ENCODE measurements at places on chromosomes 7 and 10.

- DNase-seq = no peak
Observed at GRCh38 chr7:25922296-25922695, 229.7 kb upstream of the NFE2L3 start.

DNA sequence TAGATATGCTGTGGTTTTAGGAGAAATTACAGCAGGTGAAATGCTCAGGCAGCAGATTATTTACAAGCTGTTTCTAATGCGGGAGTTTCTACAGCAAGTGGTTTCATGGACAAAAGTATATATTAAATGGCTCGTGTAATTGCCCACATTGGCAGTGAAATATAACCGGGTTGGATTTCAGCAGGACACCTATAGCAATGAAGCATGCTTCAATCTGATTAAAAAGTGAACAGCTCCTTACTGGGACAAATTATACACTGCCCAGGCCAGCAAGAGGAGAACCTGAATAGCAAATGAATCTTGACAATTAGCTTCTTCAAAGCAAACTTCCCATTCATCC lies 35.2 kb upstream of the LYZL1 start:
- no peak for DNase-seq

DNA sequence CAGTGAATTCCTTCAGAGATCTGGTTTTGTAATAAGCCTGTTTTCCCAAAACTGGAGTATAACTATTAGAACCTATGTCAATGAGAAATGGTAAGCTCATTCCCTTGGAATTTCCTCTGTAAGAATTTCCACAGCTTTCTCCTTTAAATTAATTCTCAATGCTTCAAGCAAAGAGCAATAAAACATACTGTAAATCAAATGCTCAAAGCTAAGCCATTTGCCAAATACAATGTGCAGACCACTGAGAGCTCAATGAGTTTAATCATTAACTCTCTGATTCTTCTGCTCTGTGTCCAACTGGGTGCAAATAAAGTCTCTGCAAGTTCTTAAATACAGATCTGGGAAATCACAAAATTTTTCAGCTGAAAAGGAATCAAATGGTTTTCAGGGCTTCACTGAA lies 227.6 kb upstream of the IMMP2L start:
- no peak for DNase-seq

DNA sequence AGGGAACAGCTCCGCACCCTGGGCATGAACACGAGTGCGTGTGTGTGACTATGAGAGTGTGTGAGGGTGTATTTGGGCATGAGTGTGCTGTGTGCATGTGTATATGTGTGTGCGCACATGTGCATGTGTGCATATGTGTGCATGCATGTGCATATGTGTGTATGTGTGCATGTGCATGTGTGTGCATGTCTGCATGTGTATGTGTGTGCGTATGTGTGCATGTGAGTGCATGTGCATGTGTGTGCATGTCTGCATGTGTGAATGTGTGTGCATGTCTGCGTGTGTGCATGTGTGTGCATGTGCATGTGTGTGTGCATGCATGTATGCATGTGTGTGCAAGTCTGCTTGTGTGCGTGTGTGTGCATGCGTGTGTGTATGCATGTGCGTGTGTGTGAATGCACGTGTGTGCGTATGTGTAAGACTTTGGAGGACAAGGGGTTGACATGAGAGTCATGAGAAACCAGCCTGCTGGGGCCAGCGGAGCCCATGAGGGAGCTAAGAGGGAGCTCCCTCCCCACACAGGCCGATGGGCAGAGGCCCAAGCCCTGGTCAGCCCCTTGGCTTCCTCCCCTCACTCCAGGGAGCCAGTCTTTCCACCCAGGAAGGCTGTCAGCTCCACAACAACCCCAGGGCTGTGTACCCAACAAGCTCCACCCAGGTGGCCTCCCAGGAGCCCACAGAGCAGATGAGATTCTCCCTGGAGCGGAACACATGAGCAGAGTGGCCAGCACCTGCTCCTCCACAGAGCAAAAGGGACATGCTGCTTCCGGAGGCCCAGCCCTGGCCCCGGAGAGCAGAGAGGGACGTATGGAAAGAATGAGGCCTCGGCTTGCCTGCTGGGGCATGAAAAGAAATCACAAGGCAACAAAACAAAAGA lies 142.5 kb upstream of the PPP2R2D start:
- no peak for DNase-seq

DNA sequence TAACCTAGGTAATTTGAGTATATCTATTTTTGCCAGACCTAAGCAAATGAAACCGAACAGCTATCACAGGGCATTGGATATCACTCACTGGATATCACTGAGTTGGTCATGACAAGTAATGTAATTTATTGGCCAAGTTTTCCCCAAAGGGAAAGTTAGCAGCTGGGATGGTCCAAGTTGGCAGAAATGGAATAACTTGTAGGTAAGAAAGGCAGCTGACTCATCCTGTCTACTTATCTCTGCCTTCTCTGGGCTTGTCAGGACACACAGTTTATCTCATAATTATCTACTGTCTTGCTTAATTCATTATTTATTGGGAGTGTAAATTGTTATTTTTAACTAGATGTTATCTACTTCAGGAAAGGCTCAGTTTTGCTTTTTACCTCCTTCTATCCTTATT lies 502.0 kb upstream of the DPP6 start:
- no peak for DNase-seq

- DNase-seq = no peak
Observed at GRCh38 chr10:102610441-102610887, 33.8 kb upstream of the TRIM8 start.

- no peak for DNase-seq
Observed at GRCh38 chr7:149440222-149440621, 20.6 kb downstream of the ZNF777 start.

GRCh38 chr10:78045237-78045636 lies 11.6 kb downstream of the RPS24 start:
- DNase-seq = no peak

- no peak for DNase-seq
Observed at GRCh38 chr10:124497196-124497881, 35.7 kb downstream of the LHPP start.

GRCh38 chr7:1954366-1955004 lies 278.3 kb downstream of the MAD1L1 start:
- no peak for DNase-seq

DNA sequence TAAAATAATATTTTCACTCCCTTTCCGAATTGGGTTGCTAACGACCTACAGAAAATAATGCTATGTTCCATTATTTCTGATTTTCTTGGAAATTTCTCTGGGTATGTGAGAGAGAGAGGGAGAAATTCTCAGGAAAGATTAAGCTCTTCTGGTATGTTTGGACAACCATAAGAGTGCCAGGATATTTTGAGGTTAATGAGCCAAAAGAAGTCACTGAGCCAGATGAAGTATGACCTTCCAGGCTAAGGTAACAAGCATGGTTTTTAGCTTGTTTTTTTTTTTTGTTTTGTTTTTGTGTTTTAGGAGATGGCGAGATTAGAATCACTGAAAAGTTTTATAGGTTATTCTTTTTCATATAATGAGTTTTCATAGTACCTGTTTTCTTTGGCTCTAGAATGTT lies 171.0 kb upstream of the FOXP2 start:
- DNase-seq = no peak

DNA sequence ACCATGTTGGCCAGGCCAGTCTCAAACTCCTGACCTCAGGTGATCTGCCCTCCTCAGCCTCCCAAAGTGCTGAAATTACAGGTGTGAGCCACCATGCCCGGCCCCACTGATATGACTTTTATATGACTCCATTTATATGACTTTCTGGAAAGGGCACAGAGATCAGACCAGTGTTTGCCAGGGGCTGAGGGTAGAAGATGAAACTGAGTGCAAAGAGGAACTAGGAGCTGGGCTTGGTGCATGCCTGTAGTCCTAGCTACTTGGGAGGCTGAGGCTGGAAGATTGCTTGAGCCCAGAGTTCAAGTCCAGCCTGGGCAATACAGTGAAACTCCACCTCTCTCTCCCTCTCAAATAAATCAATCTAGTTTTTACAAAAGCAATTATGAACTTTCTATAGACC lies 7.5 kb downstream of the BRAF start:
- DNase-seq = no peak

GRCh38 chr7:66638309-66639099 lies 9.8 kb downstream of the KCTD7 start:
- no peak for DNase-seq

DNA sequence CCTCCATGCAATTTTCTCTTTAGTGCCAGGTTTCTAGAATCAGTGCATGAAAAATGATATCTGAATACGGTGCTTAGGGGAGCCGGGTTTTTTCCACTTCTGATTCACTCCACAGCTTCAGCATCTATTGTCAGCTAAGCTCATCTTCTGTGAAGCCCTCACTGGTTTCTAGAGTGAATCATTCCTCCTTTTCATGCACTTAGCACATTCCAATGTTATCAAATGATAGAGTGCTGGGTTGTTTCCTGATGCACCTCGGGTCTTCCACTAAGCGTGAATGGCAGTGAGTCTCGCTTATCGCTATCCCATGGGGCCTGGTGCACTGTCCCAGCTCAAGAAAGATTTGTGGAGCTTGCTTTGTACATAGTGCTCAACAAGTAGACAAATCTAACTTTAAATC lies 170.9 kb upstream of the RHEB start:
- DNase-seq = no peak

DNA sequence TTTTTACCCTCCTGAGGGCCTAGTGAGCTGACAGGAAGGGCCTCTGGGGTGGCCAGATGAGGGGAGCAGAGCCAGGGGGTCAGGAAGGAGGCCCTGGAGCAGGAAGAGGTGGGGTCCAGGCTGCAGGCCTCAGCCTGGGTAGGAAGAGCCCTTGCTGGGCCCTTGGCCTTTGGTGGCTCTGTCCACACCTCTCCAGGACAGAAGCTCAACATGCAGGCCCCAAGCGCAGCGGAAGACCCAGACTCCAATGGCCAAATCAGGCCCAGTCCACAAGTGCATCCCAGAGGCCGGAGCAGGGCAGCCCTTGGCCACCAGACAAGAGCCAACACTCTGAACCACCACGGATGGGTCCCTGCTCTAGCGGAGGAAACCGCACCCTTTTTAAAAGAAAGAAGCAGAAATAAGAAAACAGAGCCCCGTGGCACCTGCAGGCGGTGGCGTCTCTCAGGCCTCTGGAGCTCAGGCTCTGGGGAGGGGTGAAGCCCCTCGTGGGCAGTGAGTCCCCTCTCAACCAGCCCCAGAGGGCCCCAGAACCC lies 52.8 kb downstream of the FOXL3 start:
- DNase-seq = no peak

- no peak for DNase-seq
Observed at GRCh38 chr10:60605476-60605875, 172.8 kb upstream of the CDK1 start.

DNA sequence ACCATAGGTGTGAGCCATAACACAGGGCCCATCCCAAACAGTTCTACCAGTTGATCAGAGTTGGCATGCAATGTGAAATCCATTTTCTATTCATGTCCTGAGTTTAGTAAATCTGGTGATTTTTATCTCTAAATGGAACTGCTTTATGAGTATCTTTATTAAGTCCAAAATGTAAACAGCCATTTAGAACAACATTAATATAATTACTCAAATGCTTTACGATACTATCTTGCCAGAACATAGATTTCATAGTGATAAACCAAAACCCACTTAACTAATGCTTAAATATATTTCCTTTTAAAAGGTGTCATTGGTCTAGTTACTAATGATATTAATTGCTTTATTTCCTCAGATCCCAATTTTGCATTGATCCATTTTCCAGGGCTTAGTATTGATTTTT lies 80.7 kb downstream of the PLCE1 start:
- DNase-seq = no peak

DNA sequence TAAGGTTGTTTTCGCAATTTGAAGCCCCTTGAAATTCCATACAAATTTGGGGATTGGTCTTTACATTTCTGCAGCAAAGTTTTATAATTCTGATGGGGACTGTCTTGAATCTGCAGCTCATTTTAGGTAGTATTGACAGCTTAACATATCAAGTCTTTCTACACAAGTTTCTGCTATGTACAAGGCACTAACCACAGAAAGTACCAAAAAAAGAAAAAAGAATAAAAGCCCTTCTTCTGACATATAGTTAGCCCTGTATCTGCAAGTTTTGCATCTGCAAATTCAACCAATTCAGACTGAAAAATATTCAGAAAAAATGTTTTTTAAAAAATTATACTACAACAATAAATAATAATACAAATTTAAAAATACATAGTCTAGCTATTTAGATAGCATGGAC lies 15.3 kb downstream of the POT1 start:
- no peak for DNase-seq

DNA sequence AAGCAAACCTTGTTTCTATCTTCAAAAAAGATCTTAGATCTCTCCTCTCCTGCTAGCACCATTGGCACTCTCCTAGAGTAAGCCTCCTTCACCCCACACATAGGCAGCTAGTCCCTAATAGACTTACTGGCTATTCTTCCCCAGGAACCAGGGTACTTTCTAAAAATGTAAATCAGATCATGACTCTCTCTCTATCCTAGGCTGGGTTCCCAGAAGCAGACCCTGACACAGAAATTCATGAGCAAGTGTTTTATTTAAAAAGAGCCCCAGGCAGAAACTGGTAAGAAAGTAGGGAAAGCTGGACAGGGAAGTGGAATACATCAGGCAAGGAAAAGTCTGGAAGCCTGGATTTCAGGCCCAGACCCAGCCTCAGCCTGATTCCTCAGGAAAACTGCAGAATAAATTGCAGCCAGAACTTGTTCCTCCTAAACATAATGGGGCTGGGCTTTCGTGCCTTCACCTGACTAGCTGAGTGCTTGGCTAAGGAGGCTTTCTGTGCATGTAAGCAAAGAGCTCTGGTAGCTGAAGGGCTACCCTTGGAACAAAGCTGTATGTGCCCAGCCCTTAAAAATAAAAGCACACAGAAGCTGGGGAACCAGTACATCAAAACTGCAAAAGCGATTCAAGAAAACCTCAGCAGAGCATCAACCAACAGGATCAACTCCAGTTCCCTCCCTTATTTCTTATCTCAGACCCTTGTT lies 18.8 kb upstream of the SORBS1 start:
- DNase-seq = no peak

- no peak for DNase-seq
Observed at GRCh38 chr10:65846541-65846940, 1079.3 kb upstream of the LRRTM3 start.

GRCh38 chr10:75011221-75011620 lies 100.2 kb upstream of the SAMD8 start:
- no peak for DNase-seq

GRCh38 chr7:42262964-42263363 lies 26.0 kb upstream of the GLI3 start:
- no peak for DNase-seq

GRCh38 chr10:24518981-24519597 lies 204.6 kb downstream of the ARHGAP21 start:
- peak; percentile 15 for DNase-seq

GRCh38 chr7:135645296-135645904 lies 16.9 kb upstream of the STMP1 start:
- peak; percentile 24 for DNase-seq

GRCh38 chr10:58706836-58707235 lies 194.2 kb downstream of the BICC1 start:
- no peak for DNase-seq

- DNase-seq = no peak
Observed at GRCh38 chr10:111784946-111785465, 398.6 kb downstream of the GPAM start.

- DNase-seq = no peak
Observed at GRCh38 chr7:64990216-64990615, 620 bp downstream of the ZNF117 start.

GRCh38 chr10:70738006-70738760 lies 47.0 kb downstream of the TBATA start:
- DNase-seq = no peak
